Stimulated activated effector memory CD8-positive, alpha-beta T cell treated with anti-CD3 and anti-CD28 coated beads, Interleukin-12 subunit alpha, Interleukin-12 subunit beta, amount 100 ng/mL, for 72 hours (primary cell): ENCODE measurements at places on chromosomes 13 and 19.

DNA sequence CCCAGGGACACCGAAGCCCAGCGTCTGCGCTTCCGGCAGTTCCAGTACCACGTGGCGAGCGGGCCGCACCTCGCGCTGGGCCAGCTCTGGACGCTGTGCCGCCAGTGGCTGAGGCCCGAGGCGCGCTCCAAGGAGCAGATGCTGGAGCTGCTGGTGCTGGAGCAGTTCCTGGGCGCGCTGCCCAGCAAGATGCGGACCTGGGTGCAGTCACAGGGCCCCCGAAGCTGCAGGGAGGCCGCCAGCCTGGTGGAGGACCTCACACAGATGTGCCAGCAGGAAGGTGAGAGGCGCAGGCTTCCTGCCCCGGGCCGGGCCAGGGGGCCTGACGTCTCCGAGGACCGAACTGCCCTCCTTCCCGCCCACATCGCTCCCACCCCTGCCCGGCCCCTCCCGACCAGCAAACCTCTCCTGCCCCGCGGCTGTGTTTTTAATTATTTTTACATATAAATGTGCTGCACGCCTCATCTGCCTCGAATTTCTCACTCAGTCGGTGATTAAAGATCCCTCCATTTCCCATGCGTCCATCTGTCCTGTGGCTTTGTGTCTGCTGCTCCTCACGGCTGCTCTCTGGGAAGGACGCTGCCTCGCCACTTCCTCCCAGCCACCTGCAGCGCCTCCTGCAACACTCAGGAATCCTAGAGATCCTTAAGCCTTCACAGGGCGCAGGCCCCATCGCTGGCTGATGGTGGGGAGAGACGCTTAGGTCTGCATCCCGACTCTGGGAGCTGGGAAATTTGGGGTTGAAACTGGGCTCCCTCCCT, 4.3 kb downstream of the ZSCAN1 start:
- no peak for DNase-seq

DNA sequence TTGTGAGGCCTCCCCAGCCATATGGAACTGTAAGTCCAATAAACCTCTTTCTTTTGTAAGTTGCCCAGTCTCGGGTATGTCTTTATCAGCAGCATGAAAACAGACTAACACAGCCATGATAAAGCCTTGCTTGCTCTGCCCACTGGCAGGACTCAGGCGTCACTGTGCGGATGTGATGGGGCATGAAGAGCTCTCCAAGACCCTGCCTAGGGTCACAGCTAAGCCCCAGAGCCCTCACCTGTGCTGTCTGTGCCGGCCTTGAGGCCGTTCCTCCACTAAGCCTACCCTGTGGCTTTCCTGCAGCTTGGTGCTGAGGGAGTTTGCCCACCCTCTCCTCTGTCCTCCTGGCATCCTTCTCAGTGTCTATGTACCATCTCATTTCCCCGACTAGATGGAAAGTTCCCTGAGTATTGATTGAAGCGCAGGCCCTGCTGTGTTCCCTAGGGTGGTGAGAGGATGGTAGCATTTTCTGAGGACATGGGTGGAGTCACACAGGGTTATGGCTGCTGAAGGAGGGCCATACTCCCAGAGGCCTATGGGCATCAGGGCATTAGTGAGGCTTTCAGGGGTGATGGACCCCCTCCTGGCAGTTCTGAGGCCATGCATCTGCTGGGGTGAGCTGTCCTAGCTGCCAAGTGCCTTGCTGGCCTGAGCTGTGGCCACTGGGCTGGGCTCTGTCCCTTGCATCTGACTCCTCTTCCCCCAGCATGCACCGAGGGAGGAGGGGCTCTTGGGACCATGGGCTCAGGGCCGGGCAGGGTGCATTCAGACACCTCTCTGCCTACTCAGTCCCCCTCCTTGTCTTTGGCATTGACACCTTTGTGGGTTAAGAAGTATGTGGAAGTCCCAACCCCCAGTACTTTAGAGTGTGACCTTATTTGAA, 75.3 kb downstream of the TEX29 start:
- DNase-seq, result no peak

GRCh38 chr19:38718747-38719543, 25.3 kb downstream of the CAPN12 start:
- no peak for DNase-seq

GRCh38 chr13:24196593-24197197, 36.2 kb downstream of the SPATA13 start:
- no peak for DNase-seq

DNA sequence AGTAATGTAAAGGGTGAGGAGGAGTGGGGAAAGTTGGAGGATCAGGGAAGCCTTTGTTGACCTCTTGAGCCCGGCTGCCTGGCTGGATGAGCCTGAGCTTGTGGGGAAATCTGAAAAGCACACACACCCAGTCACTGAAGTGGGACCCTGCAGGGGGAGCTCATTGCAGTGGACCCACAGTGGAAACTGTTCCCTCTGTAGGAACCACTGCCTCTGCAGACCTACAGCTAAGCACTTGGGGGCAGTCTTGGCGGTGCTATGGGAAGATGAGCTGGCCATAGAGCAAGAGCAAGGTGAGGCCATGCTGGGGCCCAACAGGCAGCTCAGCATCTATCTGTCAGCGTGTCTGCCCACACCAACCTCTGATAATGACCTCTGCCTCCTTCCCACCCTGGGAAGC, 294.8 kb downstream of the TSHZ3 start:
- DNase-seq, result peak; percentile 4

- DNase-seq, result no peak
These were observed 3.2 kb downstream of the MIDN start for GRCh38 chr19:1251330-1252220.

DNA sequence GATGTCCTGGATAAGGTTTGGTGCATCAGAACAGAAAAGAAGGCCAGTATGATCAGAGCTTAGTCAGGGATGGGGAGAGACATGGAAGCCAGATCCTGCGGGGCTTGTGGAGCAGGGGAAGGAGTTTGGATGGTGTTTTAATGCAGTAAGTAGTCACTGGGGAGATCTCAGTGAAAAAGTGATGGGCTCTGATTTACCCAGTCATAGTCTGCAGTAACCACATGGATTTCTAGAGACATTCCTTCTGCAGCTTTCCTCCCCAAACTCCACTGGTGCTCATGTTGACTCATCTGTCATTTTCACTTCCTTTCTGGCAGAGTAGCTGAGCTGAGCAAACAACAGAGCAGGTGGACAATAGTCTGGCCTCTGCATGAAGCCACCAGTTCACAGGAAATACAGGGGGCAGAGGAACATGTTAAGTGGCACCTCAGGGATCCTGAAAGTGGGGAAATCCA, 144.1 kb downstream of the DPF1 start:
- no peak for DNase-seq

GRCh38 chr19:48933382-48933932, at the start of gene DHDH:
Gene DHDH (plus strand): TSS chr19:48933699. CDS start chr19:48933722, 23 bp downstream.
- DNase-seq, result peak; percentile 88

- DNase-seq, result no peak
These were observed 593.5 kb downstream of the KCTD12 start for GRCh38 chr13:76292726-76293125.

DNA sequence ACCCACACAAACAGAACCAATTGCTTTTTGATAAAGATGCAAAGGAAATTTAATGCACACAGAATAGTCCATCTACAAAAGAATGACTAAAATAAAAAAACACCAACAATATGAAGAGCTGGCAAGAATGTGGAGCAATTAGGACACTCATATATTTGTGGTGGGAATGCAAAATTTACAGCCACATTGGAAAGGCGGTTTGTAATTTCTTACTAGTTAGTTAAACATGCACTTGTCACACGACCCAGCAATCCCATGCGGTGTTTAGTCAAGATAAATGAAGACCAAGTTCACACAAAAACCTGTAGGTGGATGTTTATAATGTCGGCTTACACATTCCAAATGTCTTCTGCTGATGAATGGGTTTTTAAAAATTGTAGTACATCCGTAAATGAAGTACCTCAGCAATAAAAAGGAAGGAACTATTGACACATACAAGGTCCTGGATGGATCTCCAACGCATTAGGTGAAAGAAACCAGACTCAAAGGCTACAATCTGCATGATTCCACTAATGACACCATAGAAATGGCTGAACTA, 5.2 kb downstream of the GRTP1 start:
- DNase-seq, result no peak

- no peak for DNase-seq
These were observed 86.8 kb downstream of the TM9SF2 start for GRCh38 chr13:99587893-99588606.

- no peak for DNase-seq
These were observed 6.4 kb downstream of the GNA15 start for GRCh38 chr19:3142292-3142670.

- DNase-seq, result no peak
These were observed at the start of gene NALCN for GRCh38 chr13:101416181-101417042. Gene NALCN (minus strand): TSS chr13:101416508. CDS start chr13:101399126, 17,382 bp downstream.

- DNase-seq, result no peak
These were observed 6.5 kb upstream of the CCL25 start for GRCh38 chr19:8045872-8046568.

- DNase-seq, result no peak
These were observed 128.0 kb downstream of the DCT start for GRCh38 chr13:94351292-94351990.

DNA sequence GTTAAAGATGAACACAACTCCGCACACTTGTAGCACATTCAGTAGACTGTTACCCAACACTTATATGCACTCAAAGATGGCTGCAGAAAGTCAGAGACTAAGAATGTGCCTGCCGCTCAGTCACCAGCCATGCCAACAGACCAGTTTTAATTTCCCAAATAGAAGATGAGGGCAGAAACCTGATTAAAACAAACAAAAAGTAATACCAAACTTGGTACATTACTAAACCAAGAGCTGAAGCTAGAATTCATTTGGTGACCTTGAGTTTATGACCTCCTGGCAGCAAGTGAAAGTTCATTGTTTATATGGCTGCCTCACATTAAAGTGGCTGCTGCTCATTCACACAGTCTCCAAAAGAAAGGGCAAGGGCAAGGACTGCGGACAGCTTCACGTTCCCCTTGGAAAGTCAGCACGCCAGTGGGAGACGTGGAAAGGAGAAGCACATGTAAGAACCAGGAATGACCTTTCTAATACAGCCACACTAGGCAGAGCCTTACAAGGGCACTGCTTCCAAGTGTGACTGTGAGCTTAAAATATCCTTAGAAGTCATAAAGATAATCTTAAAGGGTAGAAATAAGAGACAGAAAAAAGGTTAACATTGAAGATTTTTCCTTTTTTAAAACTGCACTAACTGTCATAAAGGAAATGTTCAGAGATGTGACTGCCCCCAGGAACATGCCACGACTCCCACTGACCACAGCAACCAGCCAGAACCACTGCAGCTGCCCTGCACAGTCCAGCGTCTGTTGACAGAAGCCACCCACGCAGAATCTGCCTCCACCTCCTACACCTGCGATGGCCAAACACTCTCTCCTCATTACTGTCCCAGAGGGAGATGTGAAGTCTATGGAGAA, 73.5 kb downstream of the STK24 start:
- no peak for DNase-seq

GRCh38 chr19:15180451-15181390, 20.1 kb downstream of the NOTCH3 start:
- no peak for DNase-seq

DNA sequence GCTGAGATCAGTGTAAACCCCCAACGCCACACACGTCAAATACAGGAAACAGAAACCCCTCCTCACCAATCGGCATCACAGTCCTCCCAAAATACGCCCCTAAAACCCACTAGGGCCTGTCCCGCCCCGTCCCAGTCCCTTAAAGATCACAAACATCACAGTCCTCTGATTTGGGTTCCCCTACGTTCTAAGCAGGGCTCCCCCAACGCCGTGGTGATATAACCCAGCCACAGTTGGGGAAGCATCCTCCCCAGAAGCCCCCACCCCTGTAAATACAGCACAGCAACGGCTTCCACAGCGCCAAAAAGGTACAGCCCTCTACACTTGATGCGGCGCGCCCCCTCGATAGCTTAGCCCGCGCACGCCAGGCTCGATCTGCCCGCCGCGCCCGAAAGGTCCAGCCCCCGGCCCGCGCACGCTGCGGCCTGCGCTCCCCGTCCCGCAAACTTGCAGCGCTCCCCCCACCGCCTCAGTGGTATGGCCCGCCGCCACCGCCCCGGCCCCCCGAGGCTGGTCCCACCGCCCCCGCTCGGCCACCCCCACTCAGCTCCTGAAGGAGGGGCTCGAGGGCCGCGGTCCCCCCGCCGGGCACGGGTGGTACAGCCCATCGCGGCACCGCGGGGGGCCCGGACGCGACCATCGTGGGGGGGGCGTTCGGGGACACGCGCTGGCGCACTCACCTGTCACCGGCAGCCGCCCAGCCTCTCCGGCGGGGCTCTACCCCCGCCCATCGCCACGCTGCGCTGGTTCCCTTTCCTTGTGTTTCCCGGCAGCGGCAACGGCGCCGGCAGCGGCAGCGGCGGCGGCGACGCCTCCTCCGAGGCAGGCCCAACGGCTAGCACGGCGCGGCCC, at the start of gene AKT2:
Gene AKT2 (minus strand): TSS at position 845 of the 852 bp plus-strand sequence. CDS start 20,078 bp downstream, outside the sequence.
- DNase-seq, result peak; percentile 92

- no peak for DNase-seq
These were observed 68.6 kb downstream of the NDFIP2 start for GRCh38 chr13:79549355-79550106.

DNA sequence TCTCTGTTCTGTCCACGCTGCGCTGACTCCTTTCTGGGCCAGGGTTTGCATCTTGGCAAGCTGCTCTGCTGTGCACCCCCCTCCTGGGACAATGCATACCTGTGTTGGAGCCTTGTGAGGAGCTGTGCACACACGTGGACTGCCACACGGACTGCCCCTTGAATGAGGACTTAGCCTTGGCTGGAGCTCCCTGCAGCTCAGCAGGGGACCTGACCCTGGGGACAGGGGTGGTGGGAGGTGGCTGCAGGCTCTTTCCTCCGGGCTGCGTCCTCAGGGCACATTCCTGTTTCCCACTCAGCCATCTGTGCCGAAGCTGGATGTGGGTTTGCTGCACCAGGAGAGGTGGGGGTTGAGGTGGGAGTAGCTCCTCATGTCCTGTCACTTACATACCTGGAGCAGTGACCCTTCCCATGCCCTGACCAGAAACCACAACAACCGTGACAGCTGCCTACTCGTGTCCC, 8.2 kb downstream of the RAB11B start:
- no peak for DNase-seq

DNA sequence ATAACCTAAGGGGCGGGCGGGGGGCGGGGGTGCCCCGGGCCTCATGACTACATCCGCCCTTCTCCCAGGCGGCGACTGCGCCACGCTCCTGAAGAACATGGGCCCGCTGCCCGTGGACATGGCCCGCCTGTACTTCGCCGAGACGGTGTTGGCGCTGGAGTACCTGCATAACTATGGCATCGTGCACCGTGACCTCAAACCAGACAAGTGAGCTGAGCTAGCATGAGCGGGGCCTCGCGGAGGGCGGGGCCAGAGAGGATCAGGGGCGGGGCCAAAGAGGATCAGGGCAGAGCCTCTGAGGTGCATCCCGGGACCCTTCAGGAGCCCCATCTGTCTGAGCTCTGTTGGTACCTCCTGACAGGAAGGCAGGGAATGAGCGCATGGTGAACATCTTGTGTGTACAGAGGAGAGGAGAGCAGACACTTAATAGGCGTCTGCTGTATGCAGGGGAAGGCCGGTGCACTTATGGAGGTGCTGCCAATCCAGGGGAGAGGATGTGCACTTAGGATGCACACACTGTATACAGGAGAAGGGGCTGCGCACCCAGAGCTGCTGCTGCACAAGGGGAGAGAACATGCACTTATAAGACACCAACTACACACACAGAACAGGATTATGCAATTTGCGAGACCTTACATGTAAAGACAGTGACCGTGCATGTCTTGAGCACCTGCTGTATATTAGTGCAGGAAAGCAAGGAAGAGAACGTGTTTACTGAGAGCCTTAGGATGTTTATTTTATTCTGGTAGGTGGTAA, 20.9 kb upstream of the PIK3R2 start:
- DNase-seq, result no peak
